ENCODE measurements at places on chromosomes 7 and 10.

GRCh38 chr10:58615237-58615935, 102.7 kb downstream of the BICC1 start:
- DNase-seq = no peak

GRCh38 chr10:90958781-90959180, 37.9 kb upstream of the ANKRD1 start:
- no peak for DNase-seq

DNA sequence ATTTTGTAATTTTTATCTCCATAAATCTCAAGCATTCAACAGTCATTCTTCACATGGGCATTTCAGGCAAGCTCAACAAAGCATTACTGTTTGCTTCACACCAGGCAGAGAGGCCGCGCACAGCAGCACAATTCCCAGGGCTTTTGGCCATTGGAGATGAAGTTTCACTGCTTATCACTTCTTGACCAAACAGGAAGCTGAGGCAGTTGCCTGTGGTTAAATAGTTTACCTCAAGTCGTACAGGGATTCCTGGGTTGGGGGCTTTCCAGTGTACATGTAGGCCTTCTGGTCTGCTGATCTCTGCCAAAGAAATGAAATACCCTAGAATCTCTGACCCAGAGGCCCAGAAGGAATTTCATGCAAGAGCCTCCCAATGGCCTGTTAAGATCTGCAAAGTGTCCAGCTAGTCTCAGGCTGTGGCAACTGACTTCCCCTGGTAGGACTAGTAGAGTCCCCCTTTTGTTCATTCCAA, 11.2 kb upstream of the PRDX3 start:
- peak; percentile 63 for DNase-seq

DNA sequence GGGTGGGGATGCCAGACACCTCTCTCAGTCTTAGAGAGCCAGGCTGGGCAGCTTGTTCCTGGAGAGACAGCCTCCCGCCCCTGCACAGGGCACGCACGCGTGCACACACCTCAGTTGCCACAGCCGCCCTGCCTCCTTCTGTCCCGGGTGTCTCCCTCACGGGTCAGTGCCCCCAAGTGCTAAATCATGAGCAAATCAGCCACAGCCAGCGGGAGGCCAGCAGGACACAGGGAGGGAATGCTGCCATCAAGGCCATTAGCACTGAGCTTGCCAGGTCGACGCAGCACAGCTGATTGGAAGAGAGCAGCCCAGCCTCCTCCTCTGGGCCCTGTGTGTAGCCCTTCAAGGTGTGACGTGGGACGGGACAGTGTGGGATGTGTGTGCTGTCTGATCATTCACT, 130.4 kb downstream of the CDH23 start:
- no peak for DNase-seq

DNA sequence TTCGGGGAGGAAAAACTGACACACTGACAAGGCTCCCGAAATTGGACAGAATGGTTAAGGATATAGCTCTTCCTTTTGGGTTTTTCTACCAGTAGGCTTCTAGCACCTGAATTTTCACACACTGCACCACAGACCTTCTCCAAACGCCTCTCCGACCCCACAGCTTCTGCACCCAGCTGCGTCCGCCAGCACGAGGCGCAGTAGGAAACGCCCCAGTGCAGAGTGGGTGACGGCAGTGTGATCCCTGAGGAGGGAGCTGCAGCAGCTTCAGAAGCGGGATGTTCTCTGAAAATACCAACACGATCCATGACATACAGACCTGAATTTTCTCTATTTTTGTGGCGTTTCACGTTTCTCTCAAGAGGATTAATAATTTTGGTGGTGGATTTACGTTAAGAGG, 25.9 kb downstream of the HSPB1 start:
- peak; percentile 56 for DNase-seq

DNA sequence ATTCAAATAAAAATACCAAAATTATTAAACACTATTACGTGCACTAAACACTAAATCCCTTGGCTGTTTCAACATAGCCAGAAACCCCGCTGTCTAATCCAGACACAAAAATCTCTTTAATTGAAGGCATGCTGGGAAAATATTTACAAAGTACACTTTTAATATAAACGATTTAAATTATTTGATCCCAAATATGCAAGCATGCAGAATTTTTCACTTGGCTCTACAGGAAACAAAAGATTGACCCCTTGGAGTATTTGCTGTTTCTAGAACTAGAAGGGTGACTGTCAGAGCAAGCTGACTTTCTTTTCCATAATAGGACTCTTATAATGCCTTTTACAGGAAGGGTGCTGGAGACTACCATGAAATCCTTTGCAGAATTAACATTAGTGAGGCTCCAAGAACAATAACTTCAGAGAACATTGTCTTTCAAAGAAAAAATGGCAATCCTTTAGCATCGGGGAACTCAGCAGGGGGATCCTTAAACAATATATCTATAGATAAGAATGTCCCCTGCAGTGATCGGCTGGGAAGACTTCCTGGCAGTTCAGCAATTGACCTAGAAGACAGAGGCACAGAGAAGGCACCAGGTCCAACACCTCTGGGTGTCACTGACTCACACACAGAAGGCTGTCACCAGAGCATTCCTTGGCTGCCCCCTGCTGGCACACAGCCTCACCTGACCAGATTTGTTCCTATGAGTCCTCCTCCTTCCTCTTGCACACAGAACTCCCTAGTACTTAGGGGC, 55.8 kb upstream of the MRLN start:
- DNase-seq = peak; percentile 85

DNA sequence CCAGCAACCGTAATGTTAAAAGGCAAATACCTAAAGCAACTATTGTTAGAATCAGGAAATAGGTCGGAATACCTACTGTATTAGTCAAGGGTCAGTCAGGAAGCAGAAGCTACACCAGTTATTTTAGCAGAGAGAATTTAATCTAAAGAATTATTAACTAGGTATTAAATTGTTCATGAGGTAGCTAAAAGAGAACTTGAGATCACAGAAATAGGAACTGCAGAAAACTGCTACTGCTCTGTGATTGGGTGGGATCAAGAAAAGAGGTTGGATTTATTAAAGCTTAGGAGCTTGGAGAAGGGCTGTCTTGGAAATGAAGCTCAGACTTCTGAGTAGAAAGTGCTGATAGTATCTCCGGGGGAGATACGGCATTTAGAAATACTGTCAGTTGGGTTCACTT, 20.0 kb upstream of the ZNF438 start:
- no peak for DNase-seq

DNA sequence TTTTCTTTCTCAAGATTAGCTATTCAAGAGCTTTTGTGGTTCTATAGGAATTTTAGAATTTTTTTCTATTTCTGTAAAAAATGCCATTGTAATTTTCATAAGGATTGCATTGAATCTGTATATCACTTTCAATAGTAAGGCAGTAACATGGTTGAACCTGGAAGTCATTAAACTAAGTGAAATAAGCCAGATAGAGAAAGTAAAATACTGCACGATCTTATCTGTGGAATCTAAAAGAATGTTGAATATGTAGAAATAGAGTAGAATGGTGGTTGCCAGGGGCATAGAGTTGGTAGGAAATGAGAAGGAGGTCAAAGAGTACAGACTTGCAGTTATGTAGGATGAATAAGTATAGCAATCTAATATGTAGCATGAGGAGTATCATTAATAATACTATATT, 1073.5 kb upstream of the LRRN3 start:
- DNase-seq = no peak

GRCh38 chr10:35017608-35018007, 72.5 kb downstream of the CUL2 start:
- no peak for DNase-seq

All from hematopoietic multipotent progenitor cell treated with erythropoietin and hydrocortisone succinate and interleukin-3 and kit ligand, for 6 days (in vitro differentiated cells).